ENCODE measurements at places on chromosomes 12 and 14.

DNA sequence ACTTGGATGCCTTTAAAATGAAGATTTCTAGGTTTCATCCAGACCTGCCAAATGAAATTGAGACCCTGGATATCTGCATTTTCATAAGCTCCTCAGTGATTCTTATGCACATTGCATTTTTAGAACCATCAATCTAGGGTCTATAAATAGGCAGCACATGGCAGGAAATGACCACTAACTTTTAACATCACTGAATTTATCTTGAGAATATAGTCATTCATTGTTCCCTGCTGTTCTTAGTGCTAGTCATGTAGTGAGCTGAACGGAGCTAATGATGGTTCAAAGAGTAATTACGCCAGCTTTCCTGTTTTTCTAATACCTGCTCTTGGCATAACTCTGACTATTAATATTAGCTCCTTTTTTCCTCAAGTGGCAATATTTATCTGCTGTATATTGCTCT lies 91.6 kb downstream of the TPH2 start:
- no peak for DNase-seq

DNA sequence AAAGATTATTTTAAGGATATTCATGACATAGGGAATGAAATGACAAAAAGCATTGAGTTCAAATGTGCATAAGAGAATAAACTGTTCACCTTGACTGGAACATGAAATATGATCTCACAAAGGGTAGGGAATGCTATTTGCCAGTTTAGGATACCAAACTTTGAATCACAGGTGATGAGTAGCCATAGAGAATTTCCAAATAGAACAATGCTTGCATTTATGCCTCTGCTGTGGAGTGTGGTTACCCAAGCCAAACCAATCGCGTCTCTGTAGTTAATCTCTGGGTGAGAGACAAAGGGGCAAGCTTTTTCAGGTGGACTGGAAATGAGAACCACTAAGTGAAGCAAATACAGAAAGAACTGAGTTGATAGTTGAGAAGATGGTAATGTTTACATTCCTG lies 371.1 kb upstream of the RPL10L start:
- DNase-seq, result no peak

DNA sequence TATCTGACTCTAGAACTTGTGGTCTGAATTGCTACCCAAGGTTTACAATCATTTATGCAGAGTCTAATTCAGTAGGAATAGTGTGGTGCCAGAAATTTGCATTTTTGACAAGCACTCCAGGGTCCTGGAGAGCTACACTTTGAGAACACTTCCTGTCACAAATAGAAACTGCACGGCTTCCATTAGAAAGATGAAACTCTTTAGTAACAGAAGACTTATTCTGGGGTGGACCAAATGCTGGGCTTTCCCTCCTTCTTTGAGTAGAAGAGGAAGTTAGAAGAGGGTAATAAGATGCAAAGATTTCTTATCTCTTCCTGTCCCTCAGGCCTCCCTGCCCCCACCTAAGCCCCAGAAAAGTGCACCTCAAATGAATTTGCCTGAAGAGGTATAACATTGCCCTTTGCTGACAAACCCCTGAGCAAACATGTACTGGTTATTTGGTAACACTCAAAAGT lies 28.4 kb downstream of the DGLUCY start:
- DNase-seq, result no peak

- DNase-seq, result peak; percentile 22
Observed at GRCh38 chr12:41108032-41108431, 80.1 kb upstream of the PDZRN4 start.

GRCh38 chr14:52467515-52468266 lies 84.6 kb downstream of the TXNDC16 start:
- DNase-seq, result no peak

DNA sequence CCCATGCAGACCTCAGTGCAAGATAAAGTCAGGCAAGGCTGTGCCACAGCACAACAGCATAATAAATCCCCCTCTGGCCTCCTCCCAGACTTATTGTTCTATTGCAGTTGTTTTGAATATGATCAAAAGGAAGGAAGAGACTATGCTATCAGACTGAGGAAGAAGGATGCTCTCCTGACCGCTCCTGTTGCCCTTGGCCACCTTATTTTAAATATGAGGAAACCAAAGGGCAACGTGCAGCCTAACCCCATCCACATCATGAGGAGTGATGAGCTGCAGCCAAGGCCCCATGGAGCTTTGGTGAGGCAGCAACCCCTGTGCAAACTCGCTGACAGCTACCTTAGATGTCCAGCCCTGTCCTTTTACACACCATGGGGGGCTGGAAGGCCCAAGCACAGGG lies 291.7 kb downstream of the ZFP36L1 start:
- DNase-seq, result no peak

- no peak for DNase-seq
Observed at GRCh38 chr12:93179792-93180191, 197.9 kb upstream of the NUDT4 start.

- DNase-seq, result no peak
Observed at GRCh38 chr14:23896609-23897153, 56.9 kb upstream of the DHRS4 start.

- no peak for DNase-seq
Observed at GRCh38 chr14:39694341-39694740, 262.1 kb upstream of the FBXO33 start.

- no peak for DNase-seq
Observed at GRCh38 chr14:62897771-62898170, 147.5 kb downstream of the KCNH5 start.

All from gastrocnemius medialis (tissue), 4 donors.